ENCODE measurements at places on chromosomes 16 and 17. TPM values are rescaled to one million over a fixed set of nuclear protein-coding genes. Genes with fewer than 3 reads are reported as not detected.

GRCh38 chr17:32285306-32285705 lies 19.7 kb downstream of the RHBDL3 start:
- no peak overlapping the region for H3K27ac ChIP-seq
- no peaks in the 10 kb centered on the region for H3K4me1 ChIP-seq
- H3K27me3 ChIP-seq: peaks cover 3% of the 10 kb centered on the region
- DNase-seq: no peak
- H3K4me3 ChIP-seq: no peak overlapping the region
- no peaks in the 10 kb centered on the region for H3K36me3 ChIP-seq

The PARN gene
- total RNA-seq: 57.3 TPM

The GABARAP gene
- 479 TPM for total RNA-seq

The PRSS53 gene
- total RNA-seq: 5.2 TPM

The SPN gene
- total RNA-seq: 1.9 TPM

All from transverse colon (tissue), 4 donors.